Activated CD8-positive, alpha-beta memory T cell treated with anti-CD3 and anti-CD28 coated beads for 1 hour (primary cell): ENCODE measurements at places on chromosomes 2 and 18.

- DNase-seq: no peak
Observed at GRCh38 chr2:101012706-101013181, 10.7 kb downstream of the RPL31 start.

GRCh38 chr2:197248623-197249022 is 62.0 kb downstream of the ANKRD44 start:
- no peak for DNase-seq

DNA sequence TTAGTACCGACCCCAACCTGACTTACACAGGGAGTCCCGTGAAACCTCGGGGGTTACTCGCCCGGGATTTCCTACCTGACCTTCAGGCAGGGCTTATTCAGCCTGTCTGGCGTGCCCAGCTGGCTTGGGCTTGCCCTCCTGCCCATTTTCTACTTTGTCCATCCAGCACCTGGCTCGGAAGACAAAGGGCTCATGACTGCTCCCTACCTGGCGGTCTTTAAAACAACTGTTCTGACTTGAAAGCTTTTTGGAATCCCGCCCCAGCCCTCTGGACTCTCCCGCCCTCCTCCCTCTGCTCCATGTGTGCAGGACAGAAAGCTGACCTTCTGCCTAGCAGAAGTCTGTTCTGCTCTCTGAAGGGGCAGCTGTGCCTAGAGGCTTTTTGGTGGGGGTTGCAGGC is 43.1 kb downstream of the ACKR3 start:
- DNase-seq: no peak

- DNase-seq: no peak
Observed at GRCh38 chr2:238236571-238236970, 3.3 kb downstream of the HES6 start.

DNA sequence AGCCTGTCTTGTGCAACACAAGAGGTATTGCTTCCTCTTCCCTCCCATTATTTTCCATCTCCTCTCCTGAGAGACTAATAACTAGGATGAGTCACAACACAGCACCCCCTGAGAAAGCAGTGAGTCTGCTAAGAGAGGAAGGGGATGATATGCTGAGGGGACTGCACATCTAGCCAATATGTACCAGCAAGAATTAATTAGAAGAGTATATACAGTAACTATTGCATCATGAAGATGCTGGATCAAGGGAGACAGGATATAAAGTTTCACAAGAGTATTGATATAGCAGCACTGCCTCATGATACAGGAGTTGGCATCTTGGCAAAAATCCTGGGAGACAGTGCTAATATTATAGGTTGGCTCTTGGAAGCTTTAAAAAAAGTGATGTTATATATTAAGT is 289.9 kb upstream of the RBMS1 start:
- no peak for DNase-seq

DNA sequence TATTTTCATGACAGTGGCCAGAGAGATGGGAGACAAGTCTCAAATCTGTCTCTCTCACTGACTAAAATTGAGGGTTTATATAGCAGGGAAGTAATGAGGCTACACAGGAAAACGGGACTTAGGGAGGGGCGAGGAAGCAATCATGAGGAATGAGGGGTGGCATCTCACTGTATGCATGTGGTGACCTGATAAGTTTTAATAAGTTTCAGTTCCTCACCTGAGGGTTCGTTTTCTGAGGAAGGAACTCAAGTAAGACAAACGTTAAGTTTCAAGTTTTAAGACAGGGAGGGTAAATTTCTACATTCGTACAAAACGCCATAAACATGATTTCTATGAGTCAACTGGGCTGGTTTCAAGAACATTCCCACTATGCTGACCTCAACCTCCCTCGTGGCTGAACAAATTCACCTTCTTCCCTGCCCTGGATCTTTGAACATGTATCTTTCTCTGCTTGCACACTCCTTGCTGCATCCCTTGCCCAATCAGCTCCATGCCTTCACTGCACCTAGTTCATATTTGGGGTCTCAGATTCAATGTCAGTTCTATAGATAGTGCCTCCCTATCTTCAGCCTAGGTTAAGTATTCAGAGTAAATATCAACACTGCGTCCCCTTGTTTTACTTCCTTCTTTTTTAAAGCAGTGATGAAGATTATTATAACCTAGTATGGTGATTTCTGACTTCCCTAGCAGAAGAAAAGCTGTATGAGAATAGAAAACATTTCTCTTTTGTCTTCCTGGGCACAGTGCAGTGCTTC is 53.3 kb upstream of the CNTNAP5 start:
- DNase-seq: no peak

- no peak for DNase-seq
Observed at GRCh38 chr2:80019571-80020460, 284.7 kb downstream of the LRRTM1 start.

DNA sequence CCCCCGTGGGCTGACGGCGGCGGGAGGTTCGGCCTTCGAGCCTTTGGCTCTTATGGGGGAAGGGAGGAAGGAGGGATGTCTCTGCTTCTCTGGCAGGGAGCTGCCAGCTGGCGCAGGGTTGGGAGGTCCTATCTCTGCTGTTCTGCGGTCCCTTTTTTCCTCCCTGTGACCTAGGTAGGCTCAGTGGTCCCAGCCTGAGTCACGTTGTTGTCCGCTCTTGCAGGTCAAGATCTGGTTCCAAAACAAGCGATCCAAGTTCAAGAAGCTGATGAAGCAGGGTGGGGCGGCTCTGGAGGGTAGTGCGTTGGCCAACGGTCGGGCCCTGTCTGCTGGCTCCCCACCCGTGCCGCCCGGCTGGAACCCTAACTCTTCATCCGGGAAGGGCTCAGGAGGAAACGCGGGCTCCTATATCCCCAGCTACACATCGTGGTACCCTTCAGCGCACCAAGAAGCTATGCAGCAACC is 2.5 kb downstream of the DLX1 start:
- DNase-seq: no peak

- DNase-seq: no peak
Observed at GRCh38 chr2:99158599-99158998, 3.8 kb downstream of the LIPT1 start.

DNA sequence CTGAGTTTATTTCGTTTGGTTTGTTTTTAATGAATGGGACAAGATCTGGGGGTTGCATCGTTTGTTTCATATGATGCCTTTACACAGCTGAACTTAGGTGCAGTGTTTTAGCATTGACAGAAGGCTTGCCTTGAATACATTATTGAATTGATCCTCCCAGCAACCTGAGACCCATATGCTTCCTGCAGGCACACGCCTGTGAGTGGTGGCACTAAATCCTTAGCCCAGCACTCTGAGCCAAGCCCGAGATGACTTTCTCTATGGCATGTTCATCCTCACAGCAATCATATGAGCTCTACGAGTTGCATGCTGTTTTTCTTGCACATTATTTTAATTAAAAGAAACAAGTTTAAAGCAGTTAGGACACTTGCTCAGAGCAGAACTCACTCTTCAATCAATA is 47.8 kb upstream of the AGAP1 start:
- DNase-seq: no peak

- no peak for DNase-seq
Observed at GRCh38 chr18:8561123-8561910, 47.9 kb upstream of the RAB12 start.

DNA sequence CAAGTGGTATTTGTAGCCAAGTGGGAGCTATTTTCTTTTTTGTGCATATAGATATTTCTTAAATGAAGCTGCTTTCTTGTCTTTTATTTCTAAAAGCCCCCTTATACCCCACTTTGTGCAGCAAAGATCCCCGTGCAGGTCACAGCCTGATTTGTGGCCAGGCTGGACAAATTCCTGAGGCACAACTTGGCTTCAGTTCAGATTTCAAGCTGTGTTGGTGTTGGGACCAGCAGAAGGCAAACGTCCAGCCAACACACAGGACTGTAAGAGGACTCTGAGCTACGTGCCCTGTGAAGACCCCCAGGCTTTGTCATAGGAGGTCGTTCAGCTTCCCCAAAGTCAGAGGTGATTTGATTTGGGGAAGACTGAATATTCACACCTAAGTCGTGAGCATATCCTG is 21.9 kb downstream of the FOSL2 start:
- DNase-seq: no peak

DNA sequence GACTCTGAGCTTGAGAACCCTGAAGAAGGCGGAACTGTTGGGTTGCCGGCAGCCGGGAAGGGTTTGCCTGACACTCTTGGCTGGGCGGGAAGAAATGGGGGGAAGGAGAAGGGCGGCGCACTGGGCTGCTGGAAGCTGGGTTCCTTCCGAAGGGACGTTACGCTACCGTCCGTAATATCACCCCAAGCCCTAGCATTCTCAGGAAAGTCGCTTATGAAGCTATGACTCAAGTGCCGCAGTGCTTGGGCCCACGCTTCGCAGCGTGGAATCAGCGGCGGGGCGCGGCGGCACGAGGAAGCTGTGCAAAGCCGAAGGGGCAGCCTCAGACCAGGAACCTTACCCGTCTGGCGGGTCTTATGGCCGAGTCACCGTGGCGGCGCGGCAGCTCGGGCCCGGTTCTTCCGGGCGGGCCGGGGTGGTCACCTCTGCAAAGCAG is 50.2 kb upstream of the SIGLEC15 start:
- no peak for DNase-seq

DNA sequence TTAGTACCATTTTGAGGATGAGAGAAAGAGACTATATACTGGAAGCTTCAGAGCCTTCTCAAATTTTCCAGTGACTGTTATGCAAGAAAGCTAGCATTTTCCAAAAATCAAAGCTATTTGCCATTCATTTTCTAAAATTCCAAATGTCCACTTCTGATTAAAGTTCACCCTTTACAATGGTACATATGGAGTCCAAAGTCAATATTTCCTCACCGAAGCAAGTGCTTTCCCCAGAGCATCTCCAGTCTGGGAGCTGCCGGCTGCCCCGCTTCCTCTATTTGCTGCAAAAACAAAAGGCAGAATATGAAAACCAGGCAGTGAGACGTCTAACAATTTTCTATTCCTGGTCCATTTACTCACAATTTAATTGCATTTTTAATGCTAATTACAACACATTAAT is 302.0 kb upstream of the CCDC68 start:
- no peak for DNase-seq

GRCh38 chr2:232816657-232817056 is 40.3 kb upstream of the KCNJ13 start:
- DNase-seq: no peak

GRCh38 chr2:36618381-36618780 is 20.4 kb upstream of the FEZ2 start:
- DNase-seq: no peak

- no peak for DNase-seq
Observed at GRCh38 chr2:223300326-223300725, 248.3 kb downstream of the KCNE4 start.

GRCh38 chr2:106192752-106193689 is 1.1 kb downstream of the UXS1 start:
- peak; percentile 4 for DNase-seq

- no peak for DNase-seq
Observed at GRCh38 chr2:218081063-218081462, 12.0 kb downstream of the RUFY4 start.

DNA sequence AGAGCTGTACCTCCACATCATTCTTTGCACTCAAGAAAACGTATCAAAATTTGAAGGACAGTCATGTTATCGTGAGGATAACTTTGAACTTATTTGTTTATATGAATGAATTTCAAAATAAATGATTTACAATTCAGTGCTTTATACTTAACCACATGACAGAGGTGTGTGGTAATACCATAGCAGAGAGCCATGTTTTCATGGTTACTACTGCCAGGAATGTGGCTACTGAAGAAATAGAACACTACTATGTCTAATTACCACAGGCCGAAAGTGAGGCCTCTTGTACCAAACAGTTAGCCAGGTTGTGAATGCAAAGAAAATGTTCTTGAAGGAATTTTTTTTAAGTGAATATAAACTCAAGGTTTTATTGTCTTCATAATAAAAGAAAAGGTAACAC is 49.2 kb downstream of the AAK1 start:
- no peak for DNase-seq

DNA sequence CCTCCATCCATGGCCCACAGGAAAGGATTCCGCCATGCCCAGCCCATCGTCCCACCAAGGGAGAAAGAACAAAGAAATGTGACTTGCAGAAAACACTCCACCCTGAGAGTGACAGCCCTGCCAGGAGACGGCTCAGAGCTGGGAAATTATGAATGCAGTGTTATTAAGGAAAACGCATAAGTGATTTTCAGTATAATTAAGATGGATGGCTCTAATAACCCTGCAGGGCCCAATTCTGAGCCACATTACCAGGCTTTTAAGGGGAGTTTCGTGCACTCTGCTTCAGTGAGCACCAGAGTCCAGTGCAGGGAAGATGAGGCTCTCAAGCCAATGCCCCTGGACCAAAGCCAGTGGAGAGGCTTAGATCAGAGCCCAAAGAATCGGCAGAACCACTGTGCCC is 10.6 kb upstream of the TEX51 start:
- no peak for DNase-seq
